ENCODE measurements at places on chromosomes 5 and 9.
A peak's percentile ranks its signal among the peaks of the same experiment; 100 is the strongest.

DNA sequence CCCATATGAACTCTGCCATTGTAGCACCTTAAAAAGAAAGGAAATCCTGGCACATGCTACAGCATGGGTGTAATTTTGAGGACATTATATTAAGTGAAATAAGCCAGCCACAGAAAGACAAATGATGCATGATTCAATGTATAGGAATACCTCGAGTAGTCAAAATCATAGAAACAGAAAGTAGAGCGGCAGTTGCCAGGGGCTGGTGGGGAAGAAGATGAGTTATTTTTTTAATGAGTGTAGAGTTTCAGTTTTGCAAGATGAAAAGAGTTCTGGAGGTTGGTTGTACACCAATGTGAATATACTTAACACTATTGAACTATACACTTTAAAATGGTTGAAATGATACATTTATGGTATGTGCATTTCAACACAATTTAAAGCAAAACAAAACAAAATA lies 133.0 kb downstream of the ZDHHC21 start:
- no peak for DNase-seq

- peak; percentile 20 for DNase-seq
Measured at GRCh38 chr5:130720355-130720754, 444.7 kb downstream of the HINT1 start.

DNA sequence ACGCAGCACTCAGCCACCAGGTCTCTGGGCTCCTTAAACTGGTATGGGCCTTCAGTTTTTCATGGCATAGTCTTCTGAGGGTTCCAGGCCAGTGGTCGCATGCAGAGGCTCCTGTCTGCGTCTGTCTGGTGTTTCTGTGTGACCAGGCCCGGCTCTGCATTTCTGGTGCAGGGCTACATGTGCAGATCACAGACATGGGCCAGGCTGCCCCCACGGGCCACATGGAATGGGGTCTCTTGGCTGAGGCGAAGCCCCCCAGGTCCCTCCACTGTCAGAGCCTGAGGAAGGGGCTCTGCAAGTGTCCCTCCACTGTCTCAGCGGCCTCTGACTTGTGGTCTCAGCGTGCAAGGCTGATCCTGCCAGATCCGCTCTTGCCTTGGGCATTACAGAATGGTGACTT lies 15.6 kb upstream of the CARD19 start:
- DNase-seq, result no peak

- no peak for DNase-seq
Measured at GRCh38 chr5:65820373-65820772, 98.4 kb downstream of the NLN start.

- DNase-seq, result no peak
Measured at GRCh38 chr5:143524338-143524945, 121.0 kb upstream of the NR3C1 start.

DNA sequence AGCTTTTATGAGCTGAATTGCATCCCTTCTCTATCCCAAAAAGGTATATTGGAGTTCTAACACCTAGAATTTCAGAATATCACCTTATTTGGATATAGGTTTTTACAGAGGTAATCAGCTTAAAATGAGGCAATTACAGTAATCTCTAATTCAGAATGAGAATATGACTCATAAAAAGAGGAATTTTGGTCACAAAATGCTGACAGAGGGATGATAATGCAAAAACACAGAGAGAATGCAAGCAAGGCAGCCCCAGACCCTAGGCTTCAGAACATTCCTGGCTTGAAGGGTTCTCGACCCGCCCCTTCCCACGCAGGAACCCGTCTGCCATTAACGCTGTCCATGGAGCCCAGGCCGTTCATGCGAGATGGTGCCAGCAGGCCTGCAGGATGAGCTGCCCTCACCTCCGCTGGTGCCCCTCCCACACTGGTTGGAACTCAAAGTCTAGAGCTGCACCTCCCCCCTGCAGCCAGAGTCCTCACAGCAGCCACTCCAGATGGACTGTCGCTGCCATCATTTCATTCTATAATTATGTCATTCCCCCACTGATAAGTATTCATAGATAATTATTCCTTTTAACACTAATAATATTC lies 1173.4 kb upstream of the ACO1 start:
- DNase-seq, result no peak

DNA sequence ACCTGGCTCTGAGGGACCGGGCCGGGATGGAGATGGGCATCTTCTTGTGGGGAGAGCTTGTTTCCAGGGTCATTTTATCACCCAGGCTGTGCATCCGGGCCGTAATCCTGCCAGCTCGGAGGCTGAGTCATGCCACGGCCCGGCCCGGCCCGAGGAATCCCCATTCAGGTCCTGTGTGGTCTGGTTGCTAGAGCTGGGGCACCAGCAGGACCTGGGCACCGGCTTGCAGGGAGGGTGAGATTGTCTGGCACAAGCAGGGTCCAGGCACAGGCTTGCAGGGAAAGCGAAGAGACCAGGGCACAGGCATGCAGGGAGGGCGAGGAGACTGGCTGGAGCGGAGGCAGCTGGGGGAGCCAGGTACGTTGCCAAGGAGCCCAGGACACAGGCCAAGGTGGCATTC lies 106.8 kb downstream of the RXRA start:
- no peak for DNase-seq

DNA sequence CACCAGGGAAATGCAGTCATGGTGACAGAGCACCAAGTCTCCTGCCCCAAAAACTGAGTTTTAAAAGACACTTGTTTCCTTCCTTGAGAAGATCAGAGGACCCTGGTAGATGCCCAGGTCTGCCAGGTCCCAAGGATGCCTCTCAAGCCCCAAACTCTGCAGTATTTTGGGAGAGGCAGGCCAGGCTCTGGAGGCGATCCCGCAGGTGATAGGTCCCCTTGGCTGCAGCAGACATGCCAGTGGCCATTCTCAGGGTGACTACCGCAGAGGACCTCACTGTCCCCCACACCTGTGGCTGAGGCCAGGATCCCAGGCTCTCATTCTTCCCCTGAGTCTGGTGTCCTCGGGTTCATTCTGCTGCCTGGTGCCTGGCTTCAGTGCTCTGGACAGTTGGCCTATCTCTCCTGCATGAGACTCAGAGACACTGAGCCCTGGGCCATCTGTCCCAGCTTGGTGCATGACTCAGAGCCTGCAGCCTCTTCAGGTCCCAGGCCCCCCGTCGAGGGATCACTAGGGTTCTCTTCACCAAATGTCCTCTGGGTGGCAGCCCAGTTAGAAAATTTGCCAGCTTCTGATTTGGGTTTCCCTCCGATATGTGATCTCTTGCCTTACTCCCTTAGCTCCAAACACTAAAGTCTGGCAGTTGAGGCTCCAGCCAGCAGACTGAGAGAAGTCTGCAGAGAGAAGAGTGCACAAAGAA lies 59.7 kb upstream of the GARNL3 start:
- DNase-seq, result no peak

DNA sequence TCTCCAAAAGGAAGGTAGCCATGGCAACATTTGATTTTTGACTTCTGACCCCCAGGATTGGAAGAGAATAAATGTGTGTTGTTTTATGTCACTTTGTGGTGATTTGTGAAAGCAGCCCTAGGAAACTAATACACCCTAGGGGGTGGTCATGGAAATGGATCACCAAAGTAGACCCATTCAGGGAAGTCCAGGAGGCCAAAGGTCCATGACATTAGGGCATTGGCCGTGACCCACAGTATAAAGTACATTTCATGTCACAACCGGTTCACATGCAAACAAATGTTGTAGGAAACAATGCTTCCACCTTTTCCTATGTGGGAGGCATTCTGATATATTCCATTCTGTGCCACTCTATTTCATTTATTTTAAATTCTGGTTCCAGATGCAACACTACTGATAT lies 128.4 kb downstream of the ADAMTS12 start:
- DNase-seq, result no peak

GRCh38 chr9:76980566-76980965 lies 38.9 kb upstream of the FOXB2 start:
- no peak for DNase-seq

DNA sequence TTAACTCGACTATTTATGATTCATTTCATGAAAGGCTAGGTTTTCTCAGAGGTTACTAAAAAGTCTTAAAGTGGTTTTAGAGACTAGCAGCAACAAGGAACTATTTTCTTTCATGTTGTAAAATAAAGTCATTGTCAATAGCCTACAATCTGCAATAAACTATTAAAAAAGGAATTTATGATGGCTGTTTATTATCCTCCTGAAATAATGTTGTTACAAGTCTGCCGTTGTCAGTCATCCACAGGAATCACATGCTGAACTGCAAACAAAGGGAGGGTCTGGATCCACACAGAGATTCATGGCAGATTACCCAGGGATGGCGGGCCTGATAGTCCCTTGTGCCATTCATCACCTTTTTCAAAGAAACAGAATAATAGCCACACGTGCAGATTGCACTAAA lies 49.2 kb downstream of the TMEM174 start:
- no peak for DNase-seq

GRCh38 chr9:127537792-127538191 lies 74.3 kb upstream of the STXBP1 start:
- DNase-seq, result no peak

DNA sequence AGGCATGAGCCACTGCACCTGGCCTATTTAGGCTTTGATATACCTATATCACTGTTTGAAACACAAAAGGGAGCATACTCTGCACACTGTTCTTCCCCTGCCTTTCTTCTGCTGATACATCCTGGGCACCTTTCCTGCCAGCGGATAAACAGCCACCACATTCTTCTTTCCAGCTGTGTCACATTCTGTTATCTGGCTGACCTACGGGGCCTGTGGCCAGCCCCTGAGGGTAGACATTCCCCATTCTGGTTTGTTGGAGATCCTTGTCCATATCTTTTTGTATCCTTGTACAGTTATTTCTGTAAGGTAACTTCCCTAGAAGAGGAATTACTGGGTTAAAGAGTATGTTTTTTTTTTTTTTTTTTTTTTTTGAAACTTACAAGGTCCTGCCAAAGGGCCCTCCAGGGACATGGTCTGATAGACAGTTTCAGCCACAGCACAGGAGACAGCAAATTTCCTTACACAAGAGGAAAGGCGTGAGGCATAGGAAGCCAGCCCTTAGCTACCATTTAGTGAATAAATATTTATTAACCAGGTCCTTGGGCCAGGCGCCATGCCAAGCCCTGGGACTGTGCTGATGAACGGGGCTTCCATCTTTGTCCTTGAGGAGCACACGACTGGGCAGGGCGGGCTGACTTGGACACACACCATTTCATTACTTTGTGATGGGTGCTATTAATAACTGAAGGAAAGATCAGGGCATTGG lies 57.8 kb downstream of the ERGIC1 start:
- DNase-seq, result no peak

- no peak for DNase-seq
Measured at GRCh38 chr9:84111726-84112125, 131.1 kb downstream of the RMI1 start.

DNA sequence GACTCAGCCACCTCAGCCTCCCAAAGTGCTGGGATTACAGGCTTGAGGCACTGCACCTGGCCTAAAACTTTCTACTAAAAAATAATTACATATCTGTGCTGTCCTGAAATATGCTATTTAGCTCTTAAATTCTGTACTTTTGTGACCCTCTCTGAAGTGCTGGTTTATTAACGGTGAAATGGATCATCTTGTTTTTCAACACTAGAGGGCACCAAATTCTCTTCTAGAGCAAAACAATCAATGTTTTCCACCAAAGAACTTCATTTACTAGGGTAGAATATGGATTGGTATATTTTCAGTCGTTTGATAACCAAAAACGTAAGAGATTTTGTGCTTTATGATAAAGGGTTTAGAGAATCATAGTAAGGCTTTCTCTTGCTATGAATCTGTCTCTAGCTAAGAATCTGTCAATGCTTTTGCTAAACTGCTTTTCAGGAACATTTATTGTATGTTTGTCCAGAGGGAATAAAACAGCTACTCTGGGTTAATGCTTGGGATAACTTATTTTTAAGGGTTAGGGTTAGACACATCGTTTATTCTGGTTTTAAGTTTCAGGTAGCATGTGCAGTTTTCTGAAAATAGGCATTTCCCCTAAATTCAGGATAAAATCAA lies 63.6 kb downstream of the RNF180 start:
- DNase-seq, result peak; percentile 5

DNA sequence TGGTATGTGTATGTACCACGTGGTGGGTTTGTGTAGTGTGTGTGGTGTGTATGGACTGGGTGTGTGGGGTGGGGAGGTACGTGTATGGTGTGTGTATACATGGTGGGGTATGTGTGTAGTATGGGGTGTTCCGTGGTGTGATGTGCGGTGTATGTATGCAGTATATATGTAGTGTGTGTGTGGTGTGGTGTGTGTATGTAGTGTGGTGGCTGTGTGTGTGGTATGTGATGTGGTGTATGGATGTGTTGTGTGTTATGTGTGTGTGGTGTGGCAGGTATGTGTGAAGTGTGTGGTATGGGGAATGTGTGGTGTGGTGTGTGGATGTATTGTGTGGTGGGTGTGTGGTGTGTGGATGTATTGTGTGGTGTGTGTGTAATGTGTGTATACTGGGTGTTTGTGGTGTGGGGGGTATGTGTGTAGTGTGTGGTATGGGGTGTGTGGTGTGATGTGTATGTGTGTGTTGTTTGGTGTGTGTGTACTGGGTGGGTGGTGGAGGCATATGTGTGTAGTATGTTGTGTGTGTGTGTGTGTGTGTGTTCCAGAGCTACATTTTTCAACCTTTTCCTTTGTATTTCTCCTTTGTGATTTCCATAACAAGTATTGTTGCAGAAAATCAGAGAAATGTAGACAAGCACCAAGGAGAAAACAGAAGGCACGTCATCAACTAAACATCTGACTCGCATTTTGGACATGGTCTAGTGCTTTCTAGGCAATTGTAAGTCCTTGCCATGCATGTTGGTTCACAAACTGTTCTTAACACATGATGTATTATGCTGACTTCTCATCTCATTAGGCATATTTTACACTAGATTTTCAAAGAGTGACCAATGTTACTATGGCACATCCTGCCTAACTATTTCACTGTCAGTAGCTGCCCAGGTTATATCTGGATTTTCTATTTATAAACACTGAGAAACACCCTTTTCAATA lies 13.2 kb downstream of the SEMA4D start:
- no peak for DNase-seq

DNA sequence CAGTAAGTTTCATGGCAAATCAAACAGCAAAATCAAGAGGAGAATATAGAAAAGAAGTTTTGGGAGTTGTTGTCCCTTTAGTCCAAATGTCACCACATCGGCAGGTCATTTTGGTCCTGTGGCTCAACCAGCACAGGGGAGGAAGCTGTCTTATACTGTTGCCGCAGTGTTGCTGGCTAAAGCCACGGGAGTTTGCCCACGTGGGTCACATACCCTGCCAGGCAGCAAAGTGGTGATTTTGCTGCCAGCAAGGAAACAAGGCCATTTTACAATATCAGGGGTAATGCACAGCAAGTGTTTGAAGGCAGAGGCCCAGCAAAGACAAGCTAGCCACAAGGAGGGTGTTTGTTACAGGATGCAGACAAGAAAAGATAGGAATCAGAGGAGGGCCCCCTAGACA lies 14.5 kb downstream of the GABRA6 start:
- DNase-seq, result no peak

DNA sequence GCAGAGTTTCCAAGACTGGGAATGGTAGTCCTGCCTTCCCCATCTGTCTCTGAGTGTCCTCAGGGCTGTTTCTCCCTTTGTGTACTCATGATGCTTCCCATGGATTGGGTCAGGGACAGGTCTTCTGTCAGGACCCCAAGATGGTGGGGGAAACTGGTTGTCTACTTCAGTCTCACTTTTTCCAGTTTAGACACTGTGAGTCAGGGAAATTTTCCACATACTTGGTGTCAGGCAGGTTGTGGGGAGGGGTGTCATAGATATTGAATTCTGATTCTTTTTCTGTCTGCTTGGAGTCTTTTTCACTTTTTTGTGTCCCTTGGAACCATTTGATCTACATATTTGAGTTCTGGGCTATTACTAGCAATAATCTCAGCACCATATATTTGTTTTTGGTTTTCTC lies 10.3 kb downstream of the POLK start:
- DNase-seq, result no peak

Data from HFF-Myc (cell line).